ENCODE measurements at places on chromosomes 1 and 21.

DNA sequence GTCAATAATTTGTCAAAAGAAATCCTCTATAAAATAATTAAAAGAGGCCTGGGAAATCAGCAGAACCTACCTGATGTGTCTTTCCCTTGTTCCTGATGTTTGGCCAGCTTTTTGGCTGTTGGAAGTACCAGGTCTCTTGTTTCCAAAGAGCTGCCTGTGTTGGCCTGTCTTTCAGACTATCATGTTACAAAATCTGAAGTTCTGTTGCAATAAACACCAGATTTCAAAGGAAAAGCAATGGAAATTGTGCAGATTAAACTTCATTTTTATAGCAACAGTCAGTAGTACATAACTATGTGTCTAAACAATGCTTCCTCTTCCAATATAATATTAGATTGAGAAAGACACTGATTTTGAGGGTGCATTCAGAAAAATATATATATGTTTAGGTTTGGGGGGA, 647.2 kb upstream of the CXADR start:
- no peak for DNase-seq

DNA sequence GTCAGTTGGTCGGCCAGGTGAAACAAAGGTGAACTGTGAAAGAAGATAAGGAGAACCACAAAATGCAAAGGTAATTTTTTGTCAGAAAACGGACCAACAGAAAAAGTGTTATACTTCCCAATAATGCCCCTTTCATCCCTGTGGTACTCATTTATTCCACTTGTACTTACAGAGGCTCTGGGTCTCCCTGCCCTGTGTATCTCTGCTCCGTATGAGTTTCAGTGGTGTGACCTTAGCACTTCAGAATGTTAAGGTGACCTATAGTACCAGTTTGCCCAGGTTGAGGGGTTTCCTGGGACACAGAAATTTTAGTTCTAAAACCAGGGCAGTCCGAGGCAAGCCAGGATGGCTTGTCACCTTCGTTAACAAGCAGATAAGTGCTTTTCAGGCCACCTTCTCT, 254.8 kb downstream of the OLFM3 start:
- no peak for DNase-seq

- peak; percentile 67 for DNase-seq
These were observed 1.3 kb downstream of the CDC42BPA start for GRCh38 chr1:227317011-227317451.

DNA sequence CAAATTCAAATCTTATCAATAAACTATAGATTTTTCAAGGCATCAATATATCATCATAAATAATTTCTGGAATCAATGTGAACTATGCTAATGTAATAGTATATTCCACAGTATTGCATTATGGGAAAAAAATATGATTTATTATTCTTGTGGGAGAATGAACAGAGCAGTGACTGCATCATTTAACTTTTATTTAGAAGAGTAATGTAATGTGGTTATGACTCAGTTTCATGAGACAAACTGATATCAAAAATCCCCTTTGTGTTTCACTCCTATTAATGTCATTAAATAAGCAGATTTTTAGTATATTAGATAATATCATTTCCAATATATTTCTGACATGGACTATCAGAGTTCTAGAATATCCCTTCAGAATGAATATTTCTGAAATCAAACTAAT, 187.6 kb downstream of the LRRC40 start:
- DNase-seq, result no peak

DNA sequence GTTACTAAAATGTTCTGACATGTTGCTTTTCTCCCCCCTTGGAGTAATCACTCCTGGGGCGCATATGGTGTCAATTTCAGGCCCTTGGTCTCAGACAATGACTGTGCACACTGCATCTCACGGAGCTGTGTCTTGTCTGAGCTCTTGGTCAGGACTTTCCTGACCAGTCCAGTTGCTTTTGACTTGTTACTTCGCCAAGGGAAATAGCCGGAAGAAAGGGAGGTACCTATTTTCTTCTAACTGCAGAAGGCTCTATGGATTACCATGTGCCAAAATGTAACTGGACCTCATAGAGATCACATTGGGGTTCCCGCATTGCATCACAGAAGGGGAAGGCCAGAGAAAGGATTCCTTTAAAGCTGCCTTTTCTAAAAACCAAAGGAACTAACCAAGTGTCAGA, 68.6 kb downstream of the SPAG17 start:
- DNase-seq, result no peak

- DNase-seq, result no peak
These were observed 273.2 kb downstream of the BACH1 start for GRCh38 chr21:29571949-29572348.

DNA sequence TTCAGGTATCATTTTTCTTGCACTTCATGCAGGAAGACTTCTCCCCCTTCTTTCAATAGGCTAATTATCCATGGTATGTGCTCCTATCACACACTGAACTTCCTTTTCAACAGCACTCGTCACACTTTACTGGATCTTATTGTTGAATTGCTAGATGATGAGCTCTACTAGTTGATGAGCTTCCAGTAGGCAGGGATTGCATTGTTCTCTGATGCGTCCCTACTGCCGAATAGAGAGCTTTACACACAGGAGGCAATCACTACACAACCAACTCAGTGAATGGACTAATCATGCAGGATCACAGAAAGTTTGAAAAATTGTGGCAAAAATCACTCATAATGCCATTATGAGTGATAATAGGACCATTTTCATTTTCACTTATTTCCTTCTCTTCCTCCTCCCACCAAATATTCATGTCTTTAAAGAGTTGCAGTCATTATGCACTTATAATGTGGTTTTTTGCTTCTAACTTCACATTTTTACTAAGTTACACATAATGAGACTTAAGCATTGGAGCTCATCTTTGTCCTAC, 128.1 kb upstream of the ZNF648 start:
- no peak for DNase-seq

DNA sequence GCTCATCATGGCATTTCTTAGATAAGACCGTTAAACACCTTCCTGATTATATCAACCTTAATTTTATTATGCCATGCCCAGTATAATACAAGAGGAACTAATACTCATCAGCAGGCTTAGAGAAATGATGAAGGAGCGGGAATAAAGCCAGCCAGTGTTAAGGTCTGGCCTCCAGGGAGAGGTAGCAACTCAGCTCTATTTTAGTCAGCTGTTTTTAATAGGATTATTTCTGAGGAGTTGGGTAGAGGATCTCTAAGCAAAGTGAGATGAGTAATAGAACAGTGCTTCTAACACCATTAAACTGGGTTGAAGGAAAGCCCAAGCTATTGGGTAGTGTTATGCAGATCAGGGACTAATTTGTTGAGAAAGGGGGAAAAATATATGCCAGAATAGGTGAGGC, 921.5 kb downstream of the TTLL7 start:
- no peak for DNase-seq

DNA sequence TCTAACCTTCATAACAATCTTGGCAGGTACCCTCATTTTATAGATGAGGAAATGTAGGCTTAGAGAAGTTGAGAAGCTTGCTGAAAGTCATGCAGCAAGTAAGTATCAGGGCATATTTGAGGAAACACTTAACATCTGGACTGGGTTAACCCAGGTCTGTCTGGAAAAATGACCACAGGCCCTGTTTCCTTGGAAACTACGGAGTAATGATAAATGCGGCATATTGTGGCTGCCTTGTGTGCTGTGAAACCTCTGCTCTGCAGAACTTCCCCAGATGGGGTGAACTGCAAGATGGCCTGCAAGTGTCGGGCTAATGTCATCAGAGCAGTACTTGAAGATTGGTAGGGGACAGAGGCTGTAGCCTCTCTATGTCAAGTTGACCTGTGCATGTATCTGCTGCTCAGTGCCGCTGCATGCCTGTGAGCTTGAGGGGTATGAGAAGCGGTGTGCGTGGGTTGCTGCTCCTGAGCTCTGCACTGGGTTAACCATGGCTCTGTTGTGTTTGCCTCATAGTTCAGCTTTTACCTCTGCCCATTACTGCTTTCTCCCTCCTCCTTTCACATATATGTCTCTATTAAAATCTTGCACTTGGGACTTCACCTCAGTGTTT, 83.1 kb downstream of the WDR3 start:
- DNase-seq, result no peak

DNA sequence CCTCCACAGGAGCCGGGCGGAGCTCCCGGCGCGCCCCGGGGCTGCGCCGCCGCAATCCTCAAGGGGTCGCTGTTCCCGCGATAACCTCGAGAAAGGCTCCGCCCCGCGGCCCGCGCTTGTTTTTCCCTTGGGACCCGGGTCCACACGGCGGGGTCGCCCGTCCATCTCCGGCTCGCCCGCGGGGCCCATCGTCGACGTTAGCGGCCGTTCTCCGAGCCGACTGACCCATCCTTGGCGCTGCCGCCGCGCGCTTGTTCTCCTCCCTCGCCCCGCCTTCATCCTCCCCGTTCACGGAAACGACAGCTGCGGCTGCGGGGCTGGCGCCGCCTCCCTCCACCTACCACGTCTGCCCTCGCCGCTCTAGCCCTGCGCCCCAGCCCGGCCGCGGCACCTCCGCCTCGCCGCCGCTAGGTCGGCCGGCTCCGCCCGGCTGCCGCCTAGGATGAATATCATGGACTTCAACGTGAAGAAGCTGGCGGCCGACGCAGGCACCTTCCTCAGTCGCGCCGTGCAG, at the start of gene SH3GLB1:
Gene SH3GLB1, plus strand, starts transcription at position 119 of the 514 bp plus-strand sequence. Its CDS starts 324 bp downstream, at position 443.
- peak; percentile 90 for DNase-seq
